Stimulated activated CD4-positive, alpha-beta T cell treated with anti-CD3 and anti-CD28 coated beads, Interleukin-1b, Interleukin-23, amount 100 ng/mL, for 1 hour (primary cell): ENCODE measurements at places on chromosomes 12 and 14.

- no peak for DNase-seq
Observed at GRCh38 chr12:42217656-42218055, 20.4 kb downstream of the YAF2 start.

GRCh38 chr12:93832131-93832530 lies 155.0 kb downstream of the CRADD start:
- no peak for DNase-seq

DNA sequence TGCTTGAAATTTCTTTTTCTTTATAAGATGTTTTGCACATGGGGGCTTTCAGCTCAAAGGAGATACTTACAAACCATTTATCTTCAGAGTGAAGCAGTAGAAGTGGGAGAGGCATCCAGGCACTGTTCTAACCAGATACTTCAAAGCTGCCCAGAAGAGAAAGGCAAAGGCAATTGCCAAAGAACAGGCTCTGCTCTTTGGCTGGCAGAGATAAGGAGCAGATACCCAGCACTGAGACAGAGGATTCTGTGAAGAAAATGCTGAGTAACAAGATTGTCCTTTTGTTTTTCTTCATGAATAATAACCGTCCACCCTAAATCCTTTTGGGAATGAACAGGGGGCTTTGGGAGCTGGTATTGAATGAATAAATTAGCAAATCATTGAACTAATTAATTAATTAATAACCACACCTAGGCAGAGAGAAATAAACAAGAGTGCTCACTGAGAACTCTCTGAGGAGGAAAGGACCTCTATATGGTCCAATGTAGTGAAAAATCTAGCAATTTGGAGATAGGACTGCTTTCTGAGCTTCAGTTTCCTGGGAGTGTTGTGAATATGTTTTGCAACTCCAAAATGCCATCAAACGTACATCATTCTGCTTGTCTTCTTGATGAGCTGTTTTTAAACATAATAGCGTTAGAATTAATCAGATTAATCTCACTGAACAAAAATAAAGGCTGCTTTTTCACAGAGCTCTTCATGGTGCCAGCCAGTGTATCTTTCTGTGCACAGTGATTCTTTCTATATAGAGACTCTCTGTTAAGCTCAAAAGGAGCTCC lies 192.8 kb upstream of the AMIGO2 start:
- no peak for DNase-seq

GRCh38 chr12:59652130-59652529 lies 56.3 kb downstream of the SLC16A7 start:
- DNase-seq: no peak

GRCh38 chr14:64971943-64972791 lies at the start of gene RAB15:
Gene RAB15 (minus strand): TSS chr14:64972336. CDS start chr14:64972076, 260 bp downstream.
- DNase-seq: no peak

GRCh38 chr12:126747530-126748149 lies 1519.3 kb upstream of the TMEM132C start:
- no peak for DNase-seq

DNA sequence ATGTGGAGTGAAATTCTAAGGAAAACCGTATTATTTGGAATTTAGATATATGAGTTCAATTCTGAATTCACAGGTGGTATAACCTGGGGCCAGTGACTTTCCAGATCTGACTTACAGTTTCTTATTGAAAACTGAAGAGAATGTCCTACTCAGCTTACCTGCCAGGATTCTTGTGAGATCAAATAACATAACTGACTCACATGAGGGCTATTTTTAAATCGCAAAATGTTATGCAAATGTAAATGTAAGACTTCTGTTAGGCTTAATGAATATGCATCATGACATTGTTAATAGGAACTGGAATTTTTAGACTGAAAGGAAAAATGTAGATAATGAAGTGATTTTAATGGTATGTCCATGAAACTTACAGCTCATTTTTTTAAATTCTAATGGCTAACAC lies 1142.1 kb downstream of the FLRT2 start:
- DNase-seq: no peak

GRCh38 chr12:91948504-91948903 lies 197.1 kb downstream of the BTG1 start:
- no peak for DNase-seq

DNA sequence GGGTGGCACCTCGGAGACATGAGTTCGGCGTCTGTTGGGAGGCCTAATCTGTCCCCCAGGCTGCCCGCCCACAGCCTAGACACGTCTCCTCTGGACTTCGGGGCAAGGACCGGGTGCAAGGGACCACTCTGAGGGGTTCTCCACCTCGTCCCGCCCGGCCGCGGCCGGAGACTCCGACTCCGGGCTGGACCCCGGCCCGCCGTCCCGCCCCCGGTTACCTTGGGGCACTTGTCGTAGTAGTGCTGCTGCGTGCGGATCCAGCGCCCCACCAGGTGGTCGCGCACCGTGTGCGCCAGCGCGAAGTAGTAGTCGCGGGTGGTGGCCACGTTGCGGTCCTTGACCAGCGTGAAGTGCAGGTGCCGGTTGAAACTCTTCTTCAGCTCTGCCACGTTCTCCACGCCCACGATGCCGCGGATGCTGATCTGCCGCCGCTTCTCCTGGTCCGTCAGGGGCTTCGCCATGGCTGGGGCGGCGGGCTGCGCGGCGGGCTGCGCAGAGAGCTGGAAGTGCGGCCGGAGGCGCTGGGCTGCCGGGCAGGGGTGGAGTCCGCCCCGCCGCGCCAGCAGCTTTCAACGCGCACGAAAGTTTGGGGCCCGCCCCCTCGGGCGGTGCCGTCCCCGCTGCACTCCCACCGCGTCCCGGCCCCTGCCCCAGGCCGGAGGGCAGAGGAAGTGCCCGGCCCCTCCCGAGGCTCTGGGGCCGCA lies at the start of gene PYGL:
PYGL (minus strand) TSS at position 541 of the 704 bp plus-strand sequence; CDS start at position 461, 80 bp downstream.
- DNase-seq: no peak

- DNase-seq: no peak
Observed at GRCh38 chr12:12877153-12877768, 14.1 kb upstream of the GPRC5A start.

GRCh38 chr12:105239304-105239703 lies 3.3 kb upstream of the APPL2 start:
- no peak for DNase-seq

DNA sequence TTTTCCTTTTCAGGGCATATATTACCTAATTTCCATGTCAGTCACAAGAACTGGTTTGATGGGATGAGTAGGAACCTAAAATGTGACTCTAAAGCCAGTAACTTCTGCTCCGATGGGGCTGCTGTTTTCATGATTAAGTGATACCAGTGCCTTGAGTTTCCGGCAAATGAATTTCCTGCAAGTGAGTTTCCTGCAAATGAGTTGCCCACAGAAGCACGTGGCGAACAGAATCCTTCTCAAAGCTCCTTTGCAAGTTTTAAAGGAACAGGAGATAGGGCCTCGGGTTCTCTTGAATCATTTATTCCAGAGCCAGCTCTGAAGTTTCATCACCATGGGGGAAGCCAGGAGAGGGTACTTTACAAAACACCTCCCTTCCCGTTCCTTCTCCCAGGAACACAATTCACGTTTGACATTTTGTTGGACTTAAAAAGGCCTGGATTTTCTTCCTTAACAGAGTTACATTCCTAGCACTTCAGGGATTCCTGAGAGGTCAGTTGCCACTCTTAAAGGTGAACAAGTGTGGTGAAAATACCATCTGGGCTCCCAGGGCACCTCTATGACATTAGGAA lies 2.2 kb upstream of the PPTC7 start:
- DNase-seq: no peak

DNA sequence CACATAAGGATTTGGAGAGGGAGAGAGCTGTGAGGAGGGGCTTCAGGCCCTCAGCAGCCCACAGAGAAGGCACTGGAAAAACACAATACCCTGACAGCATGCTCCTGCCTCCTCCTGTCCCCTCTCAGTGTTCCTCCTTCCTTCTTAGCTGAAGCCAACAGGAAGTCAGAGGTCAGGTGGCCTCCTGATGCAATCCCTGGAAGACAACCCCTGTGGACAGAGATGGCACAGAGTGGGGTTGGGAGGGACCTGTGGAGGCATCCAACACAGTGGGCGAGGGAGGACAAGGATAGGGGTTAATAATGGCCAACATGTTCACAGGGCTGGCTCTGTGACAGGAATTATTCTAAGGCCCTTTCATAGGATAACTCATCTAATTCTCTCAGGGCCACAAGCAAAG lies 15.4 kb upstream of the IFI27L2 start:
- DNase-seq: no peak

- no peak for DNase-seq
Observed at GRCh38 chr14:91649930-91650329, 82.0 kb downstream of the CATSPERB start.

GRCh38 chr12:25780771-25781170 lies 177.7 kb upstream of the RASSF8 start:
- no peak for DNase-seq

GRCh38 chr12:6363330-6364043 lies 11.9 kb downstream of the SCNN1A start:
- peak; percentile 43 for DNase-seq

GRCh38 chr12:92721130-92721529 lies 18.3 kb downstream of the PLEKHG7 start:
- no peak for DNase-seq

DNA sequence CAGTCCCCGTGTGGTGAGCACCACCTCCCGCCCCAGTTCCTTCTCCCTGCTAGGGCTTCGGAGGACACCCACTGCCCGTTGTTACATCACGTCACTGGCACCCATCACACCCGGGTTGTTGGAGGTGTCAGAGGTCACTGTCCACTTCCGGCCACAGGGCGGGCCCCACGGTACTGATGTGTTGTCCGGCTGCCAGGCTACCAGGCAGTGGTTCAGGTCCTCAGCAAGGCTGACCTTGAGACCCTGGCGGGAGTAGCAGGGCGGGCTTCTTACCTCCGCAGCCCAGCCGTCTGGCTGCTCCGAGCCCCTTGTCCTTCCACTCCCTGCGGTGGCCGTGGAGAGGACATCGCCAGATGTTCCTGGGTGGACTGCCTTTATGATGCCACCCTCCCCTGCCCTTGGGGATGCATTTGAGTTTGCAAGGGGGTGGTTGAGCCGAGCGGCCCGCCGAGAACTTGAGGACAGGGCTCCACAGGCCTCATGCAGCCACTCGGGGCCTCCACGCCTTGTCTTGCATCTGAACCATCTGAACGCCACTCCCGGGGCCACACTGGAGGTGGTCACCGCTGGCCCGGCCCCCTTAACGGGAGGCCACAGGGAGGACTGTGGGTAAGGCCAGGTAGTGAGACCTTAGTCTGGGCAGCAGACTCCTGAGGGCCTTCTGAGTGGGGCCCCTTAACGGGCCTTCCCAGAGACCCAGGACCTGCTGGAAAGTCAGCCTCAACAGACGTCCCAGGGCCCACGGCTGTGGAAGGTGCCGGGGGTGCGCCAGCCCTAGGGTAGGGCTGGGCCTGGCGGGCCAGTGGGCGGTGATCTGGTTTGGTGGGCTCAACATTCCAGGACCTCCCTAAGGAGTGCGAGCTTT lies 27.1 kb upstream of the PLD4 start:
- no peak for DNase-seq

- no peak for DNase-seq
Observed at GRCh38 chr14:71693381-71693780, 238.8 kb upstream of the RGS6 start.

- DNase-seq: no peak
Observed at GRCh38 chr12:54304187-54304810, 3.5 kb upstream of the NFE2 start.

- DNase-seq: no peak
Observed at GRCh38 chr14:90386321-90386720, 10.5 kb upstream of the CALM1 start.

DNA sequence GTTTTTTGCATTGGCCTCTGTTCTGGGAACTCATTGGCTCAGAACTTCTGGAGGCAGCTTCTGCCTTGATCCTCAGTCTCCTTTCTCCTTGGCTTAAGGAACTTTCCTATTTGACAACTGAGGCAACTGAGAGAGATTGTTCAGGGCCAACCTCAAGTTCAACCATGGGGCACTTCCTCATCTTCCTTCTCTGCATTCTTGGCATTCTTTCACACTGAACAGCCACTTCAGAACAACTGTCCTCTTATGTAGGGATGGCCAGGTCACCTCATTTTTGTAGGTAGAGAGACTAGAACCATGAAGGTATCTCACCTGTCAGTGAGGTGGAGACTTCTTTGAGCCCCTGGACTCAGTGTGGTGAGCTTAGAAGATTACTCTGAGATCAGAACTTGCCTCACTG lies 63.0 kb upstream of the NRXN3 start:
- no peak for DNase-seq

DNA sequence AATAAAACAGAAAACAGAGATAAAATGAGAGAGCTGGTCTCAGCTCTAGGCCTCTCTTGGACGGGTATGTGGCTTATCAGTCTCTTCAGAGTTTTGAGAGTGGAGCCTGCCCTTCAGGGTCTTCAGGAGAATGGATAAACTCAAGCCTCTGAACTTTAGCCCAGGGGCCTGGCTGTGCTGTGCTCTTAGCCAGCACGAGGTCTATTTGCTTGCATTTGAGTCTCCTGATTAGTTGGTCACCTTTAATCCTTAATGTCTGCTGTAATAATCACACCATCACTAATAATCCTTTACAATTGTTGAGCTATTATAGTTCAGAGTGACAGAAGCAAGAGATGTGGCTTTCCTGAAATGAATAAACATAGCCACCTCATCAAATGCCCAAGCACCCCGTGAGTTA lies 24.3 kb downstream of the KRT80 start:
- no peak for DNase-seq

GRCh38 chr12:99281277-99281676 lies 366.3 kb upstream of the GARIN6 start:
- DNase-seq: no peak

- DNase-seq: no peak
Observed at GRCh38 chr14:105436891-105437722, 17.5 kb downstream of the MTA1 start.

DNA sequence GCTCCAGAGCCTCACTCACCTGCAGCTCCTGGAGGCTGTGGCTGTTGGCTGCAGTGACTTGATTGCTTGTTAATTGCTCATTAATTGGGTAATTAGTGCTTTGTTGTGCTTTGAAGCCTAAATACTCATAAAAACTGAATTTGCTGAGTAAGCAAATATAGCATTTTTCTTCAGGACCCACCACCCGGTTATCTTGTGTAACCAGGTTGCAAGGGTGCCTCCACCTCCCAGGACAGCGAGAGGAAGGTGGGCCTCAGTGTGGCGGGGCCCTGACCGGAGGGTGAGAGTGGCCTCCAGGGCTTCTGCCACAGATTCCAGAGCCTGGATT lies 48.7 kb downstream of the FBRSL1 start:
- DNase-seq: no peak

DNA sequence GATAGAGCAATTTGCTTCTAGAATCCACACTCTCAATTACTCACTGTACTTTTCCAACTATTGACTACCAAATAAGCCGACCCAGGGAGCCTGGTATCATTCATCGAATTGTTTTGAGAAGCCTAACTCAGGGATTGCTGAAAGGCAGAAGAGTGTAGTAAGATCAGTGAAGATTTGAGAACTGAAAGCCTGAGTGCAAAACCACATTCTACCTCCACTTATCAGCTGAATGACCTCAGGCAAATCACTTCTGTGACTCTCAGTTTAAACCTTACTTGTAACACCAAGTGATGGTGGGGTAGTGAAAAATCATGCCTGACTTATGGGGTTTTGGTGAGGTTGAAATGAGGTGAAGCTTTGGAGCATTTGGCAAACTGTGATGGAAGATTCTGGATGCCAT lies 126.1 kb upstream of the MAX start:
- DNase-seq: no peak

DNA sequence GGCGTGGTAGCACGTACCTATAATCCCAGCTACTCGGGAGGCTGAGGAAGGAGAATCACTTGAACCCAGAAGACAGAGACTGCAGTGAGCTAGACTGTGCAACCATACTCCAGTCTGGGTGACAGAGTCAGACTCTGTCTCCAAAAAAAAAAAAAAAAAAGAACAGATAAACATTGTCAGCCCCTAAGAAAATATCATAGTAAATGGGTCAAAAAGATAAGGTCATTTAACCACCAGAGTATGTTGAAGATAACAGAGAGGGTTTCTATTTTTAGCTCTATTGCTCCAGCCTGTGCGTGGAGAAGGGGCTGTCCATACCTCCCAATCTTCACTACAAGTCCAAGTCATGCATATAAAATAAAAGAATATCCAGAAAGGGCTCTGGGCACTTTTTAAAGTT lies 15.4 kb downstream of the LGMN start:
- DNase-seq: no peak
